Thyroid gland (tissue), 4 donors: ENCODE measurements at places on chromosomes 4 and X.

- no peak for DNase-seq
Measured at GRCh38 chrX:153454901-153455550, 9.2 kb upstream of the TREX2 start.

- DNase-seq = no peak
Measured at GRCh38 chr4:3044870-3045819, 29.2 kb downstream of the HTT-AS start.

DNA sequence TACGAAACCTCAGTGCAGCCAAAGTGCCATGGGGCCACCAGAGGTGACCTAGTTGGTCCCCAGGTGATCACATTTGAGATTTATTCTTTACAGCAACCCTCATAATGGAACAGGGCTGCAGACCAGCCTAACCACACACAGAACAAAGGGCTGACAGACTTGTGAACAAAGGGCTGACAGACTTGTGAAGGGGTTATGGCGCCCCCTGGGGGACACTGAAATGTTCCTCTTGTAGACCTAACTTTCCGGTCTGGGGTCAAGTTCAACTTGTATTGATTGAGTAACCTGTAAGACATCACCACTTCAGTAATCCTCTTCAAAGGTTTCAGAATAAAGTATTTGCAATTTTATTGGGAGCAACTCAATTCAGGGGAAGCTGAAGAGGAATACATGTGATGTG is 175.9 kb upstream of the RPS6KA3 start:
- DNase-seq = peak; percentile 83

- no peak for DNase-seq
Measured at GRCh38 chrX:71615954-71616353, 2.4 kb downstream of the CXCR3 start.

DNA sequence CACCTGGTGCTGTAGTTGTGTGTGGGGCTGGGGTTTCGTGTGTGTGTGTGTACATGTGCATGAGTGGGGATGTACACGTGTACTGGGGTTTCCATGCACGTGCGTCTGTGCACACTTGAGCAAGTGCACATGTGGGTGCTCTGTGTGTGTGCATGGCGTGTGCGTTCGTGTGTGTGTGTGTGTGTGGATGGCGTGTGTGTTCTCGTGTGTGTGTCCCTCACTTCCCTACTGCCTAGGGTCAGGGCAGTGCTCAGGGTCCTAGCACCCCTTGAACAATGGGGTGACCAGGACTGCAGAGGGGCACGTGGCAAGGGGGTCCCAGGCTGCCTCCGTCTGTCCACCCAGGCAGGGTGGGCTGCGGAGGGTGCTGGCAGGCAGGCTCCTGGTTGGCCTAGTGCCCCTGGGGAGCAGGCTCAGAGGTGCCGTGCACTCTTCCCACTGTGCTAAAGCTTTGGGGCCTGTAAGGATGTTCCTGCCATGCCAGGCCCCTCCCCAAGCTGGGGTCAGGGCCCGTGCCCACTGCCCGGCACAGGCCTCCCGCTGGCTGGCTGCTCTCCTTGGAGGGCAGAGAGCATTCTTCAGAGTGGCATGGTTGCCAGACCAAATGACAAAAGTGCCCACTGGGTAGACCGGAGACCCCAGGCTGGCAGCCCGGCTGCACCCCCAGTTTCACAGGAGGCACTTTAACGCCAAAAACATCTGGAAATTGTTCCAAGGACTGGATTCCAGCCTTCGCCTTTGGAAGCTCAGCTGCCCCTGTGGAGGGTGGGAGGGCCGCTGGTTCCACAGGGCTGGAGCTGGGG is 29.1 kb downstream of the FGFRL1 start:
- DNase-seq = no peak

- DNase-seq = no peak
Measured at GRCh38 chrX:3326681-3327080, 19.8 kb downstream of the MXRA5 start.

DNA sequence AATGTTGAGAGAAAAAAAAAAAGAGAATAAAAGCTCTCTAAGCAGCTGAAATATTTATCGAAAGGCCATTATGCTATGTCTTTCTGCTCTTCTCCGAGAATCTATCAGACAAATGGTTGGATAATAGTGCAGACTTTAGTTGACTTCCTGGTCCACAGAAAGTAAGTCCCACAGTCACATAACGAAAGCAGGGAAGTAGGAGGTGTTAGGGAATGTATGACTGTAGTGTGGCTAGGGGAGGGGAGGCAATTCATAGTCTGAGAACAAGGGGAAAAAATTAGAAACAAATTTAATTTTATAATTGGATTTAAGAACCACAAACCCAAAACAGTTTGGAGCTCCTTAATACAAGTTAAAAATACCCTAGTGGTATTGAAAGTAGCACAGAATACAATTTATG is 79.7 kb upstream of the VEGFC start:
- DNase-seq = no peak

DNA sequence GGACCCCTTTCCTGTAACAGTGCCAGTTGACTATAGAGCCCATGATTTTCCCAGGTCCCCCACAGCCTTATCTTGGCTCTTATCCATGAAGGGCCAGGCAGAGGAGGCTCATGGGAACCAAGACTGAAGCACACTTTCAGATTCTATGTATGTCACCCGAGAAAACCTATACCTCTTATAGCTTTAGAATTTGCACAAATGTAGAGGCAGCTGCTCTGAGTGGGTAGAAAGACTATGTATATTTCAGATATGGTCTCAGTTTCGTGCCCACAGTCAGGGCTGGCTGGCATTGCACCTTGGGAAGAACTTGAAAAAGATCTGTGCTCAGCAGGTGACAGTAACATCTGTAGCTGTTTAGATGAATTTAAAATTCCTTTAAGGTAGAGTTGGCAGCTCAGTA is 8.3 kb upstream of the LNX1 start:
- no peak for DNase-seq

DNA sequence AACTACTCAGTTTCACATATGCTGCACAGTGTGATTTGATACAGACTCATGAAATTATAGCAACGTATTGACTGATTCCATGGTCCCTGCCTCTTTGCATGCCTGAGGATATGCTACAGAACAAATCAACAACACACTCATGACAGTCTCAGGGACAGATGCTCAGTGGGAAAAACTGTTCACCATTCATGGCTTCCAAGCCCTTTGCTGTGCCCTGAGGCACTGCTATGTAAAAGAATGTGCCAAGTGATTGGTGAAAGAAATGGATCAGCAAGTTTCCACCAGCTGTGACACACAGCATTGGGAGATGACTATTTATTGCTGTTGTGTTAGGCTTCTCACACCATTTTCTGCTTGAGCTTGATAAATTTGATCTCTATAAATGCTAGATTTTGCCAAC is 825.6 kb upstream of the INTU start:
- DNase-seq = no peak

GRCh38 chr4:96375367-96375766 is 535.5 kb downstream of the PDHA2 start:
- no peak for DNase-seq

- peak; percentile 3 for DNase-seq
Measured at GRCh38 chrX:149830192-149830873, 48.6 kb downstream of the MAGEA9 start.

DNA sequence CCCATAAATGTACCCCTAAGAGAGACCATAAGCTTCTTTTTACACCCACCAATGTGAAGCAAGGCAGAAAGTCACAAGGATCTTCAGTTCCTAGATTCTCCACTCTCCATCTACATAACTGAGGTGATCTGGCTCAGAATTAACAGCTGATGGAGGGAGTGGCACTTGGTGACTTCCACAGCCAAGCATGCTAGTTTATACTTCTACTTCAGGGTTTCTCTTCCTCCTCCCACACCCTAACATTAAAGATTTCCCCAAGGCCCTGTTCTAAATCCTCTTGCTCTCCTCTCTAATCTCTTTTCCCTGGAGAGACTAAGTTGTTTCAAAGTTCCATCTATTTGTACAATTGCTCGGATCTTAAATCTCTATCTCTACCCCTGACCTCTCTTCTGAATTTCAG is 81.1 kb downstream of the MBNL3 start:
- no peak for DNase-seq
